CD4-positive, alpha-beta T cell (primary cell): ENCODE measurements at places on chromosomes 13 and 19. TPM values are rescaled to one million over a fixed set of nuclear protein-coding genes. Genes with fewer than 3 reads are reported as not detected.

The DPRX gene
- total RNA-seq = not detected

The SIGLEC12 gene
- total RNA-seq = not detected

The ADPRHL1 gene
- total RNA-seq = 0.42 TPM

The SIRT2 gene
- 67.8 TPM for total RNA-seq

The ADM5 gene
- total RNA-seq = 2.1 TPM

DNA sequence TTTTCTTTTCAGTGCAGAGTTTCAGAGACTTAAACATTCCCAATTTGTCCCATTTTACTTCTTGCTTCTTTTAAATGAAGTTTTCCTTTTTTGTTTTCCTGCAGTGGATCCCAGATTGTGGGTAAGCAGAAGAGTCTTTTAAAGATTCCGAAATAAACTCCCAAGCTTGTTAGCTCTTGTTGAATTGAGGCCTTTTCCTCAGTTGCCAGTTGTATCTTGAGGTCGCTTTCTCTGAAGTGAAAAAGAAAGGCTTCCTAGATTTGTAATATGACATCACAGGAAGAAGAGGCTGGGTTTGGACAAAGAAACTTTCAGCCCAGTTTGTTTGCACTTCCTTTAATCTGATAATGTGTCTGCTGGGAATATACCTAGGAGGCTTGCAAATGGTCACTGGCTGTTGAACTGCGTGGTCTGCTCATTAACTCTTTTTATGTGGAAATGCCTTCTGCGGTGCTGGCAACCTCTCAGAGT, at the start of gene LPAR6:
LPAR6 (minus strand) TSS at position 233 of the 471 bp plus-strand sequence. CDS start 690 bp downstream, outside the sequence.
- DNase-seq = no peak

DNA sequence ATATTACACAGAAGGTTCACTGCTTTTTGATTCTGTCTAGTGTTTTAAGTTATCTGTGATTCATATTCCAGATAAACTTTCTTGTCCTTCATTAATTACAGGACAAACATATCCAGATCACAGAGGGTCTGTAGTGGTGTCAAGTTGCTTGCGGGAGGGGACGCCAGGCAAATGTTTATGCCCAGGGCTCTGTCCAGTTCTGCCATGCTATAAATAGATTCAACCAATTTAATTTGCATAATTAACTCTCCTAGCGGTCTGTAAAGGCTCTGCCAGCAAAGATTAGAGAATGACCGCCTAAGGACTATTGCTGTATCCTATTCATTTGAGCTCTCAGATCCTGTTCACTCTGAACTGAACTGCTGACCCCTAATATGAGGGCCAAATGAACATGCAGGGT, 59.7 kb upstream of the TRPC4 start:
- DNase-seq = no peak

DNA sequence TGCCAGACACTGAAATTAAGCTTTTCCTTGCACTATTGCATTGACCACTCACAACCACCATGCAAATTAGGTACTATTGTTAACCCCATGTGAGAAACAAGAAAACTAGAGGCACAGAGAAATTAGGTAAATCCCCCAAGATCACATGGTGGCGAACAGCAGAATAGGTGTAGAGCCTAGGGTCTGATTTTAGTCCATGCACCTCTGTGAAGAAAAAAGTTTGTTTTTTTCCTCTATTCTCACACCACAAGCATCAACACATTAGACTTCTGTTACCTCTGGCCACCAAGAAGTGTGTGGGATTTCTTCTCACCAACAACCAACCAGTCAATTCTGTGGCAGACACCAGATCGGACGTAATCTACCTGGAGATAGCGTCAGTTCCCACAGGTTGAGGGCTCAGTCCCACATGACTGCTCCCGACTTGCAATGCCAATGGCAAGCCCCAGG, 391.9 kb downstream of the COG6 start:
- DNase-seq = no peak

- DNase-seq = no peak
Measured at GRCh38 chr19:19655051-19655594, 8.4 kb downstream of the ATP13A1 start.

DNA sequence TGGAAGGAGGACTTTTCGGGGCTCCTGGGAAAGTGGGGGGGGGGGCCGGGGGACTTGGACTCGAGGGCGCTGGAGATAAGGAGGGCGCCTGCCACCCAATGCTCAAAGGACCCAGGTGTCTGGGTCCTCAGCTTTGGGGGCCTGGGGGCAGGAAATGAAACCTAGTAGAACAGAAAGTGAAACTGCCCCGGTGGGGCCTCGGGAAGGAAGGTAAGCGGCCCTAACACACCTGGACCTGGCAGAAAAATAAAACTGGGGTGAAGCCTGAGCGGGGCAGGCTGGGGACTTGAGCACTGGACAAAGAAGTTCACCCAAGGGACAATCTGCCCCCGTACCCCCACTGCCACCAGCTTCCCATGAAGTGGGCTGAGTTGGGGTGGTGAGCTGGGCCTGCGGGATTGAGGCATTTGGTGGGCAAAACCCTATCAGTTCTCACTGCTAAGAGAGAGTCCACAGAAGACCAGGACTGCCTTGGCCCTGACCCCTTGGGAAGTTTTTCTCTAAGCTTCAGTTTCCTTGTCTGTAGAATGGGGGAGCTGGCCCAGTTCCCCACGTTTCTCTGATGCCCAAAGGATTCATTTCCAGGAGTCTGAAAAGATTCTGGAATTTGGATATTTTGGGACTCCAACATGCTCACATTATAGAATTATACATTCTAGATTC, 2.3 kb downstream of the PRKD2 start:
- DNase-seq = no peak

DNA sequence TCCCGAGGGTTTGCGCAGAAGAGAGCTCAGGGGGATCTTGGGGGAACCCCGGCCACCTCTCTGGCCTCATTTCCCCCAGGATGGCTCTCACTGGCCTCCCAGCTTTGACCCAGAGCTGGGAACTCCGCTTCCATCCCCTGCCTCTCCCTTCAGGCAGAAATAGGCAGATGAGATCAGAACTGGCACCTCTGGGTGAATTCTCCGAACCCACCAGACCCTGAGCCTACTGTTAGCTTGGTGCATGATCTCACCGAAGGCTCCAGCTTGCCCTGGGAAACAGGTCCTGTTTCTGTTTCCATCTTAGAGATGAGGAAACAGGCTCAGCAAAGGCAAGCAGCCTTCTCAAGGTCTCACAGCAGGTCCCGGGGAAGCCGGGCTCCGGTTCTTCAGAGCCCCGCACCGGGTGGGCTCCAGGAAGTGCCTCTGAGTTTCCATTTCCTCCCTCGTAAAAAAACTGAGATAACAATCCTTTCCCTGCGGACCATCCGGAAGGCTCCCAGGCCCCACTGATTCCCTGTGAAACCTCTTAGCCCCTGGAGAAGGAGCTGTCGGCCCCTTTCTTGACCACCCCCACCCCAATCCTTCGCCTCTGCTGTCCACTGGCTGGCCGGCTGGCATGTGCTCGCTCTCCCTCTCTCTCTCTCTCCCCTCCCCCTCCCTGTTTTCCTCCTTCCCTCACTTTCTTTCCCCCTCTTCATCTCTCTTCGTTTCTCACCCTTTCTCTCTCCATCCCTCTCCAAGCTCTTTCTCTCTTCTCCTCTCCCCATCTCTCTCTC, 2.1 kb downstream of the NECTIN2 start:
- DNase-seq = no peak

GRCh38 chr13:39538816-39539790, 63.9 kb downstream of the LHFPL6 start:
- no peak for DNase-seq

- DNase-seq = no peak
Measured at GRCh38 chr13:85564598-85564997, 234.6 kb downstream of the SLITRK6 start.

DNA sequence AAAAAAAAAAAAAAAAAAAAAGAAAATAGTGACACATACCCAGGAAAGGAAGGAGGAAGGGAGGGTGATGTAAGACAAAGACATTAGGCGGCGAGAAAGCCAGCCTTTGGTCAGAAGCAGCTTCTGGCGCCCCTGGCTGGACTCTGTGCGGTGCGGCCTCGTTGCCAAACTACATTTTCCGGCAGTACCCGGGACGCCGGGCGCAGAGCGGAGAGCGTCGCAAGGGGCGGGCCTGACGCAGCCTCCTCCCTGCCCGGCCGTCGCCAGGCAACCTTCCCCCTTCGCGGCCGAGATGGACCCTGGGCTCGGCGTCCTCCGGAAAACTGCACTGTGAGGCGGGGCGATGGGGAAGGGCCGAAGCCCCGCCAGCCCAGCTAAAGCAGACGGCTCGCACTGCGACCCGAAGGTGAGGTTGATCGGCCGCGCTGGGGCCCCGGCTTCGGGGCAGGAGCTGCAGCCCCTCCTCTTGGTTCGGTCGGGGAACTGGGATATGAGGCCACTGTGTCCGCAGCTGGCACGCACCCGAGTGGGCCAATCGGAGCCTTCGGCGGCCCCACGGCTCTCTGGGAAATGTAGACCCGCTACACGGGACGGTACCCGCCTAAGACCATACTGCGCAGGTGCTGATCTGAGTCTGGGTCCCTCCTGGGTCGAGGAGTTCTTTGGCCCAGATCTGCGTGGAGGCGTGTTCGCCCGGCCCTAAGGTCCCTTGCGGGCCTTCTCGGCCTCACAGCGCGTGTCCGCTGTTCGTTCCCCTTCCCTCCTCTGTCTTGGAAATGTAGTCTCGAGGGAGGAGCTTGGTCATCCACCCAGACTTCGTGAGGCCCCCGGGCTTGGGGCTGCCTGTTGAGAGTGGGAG, 2.3 kb upstream of the MZF1 start:
- DNase-seq = peak; percentile 63
